ENCODE measurements at places on chromosomes 4 and X.

GRCh38 chr4:185381288-185382196 is 14.2 kb downstream of the LRP2BP start:
- no peak for DNase-seq

GRCh38 chr4:76765473-76766183 is 132.3 kb downstream of the SOWAHB start:
- DNase-seq: peak; percentile 51

DNA sequence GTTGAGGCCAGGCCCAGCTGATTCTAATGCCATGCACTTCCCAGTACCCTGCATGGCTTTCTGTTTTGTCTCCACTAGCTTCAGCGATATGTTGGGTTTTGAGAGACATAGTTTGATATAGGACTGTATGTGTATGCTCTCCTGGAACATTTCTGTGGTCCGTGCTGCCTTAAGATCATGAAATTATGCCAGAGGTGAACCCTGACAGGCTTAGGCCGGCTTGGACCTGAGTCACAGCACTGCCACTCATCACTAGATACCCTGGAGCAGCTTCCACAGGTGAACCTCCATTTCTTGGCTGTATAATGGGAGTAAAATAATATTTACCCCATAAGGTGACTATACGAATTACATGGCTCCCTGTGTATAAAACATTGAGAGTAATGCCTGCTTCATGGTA is 6.4 kb downstream of the SGMS2 start:
- DNase-seq: no peak

DNA sequence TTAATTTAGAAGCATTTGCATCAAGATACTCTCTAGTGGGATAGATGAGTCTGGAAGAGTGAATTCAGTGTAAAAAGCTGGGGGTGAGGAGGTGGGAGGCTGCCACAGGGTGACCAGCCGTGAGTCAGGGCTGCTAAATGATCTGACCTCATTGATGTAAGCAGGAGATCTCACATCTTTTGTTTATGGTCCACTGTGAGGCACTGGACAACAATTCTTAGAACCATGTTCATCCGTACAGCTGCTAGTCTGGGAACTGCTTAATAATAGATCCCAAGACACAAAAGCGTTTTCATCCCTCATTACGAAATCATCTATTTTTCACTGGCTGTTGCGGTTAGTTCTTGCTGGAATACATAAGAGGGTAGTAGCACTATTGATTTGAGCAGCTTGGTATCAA is 14.1 kb downstream of the KLF3 start:
- no peak for DNase-seq

DNA sequence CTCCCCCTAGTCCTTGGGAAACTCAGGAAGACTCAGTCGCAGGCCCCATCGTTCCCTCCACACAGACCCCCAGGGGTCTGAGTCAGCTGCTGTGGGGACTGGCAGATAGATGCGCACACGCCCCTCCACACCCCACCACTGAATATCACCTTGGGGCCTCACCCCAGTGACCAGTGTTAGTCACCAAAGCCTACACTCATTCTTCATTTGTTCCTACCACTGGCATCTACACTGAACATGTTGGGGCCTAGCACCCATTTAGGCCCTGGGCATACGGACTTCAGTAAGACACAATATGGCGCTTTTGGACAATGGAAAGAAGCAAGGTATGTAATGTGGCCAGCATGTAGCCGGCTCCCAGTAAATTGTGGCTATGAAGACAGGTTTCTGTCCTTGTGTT is 154.1 kb upstream of the PJA1 start:
- no peak for DNase-seq

Measured in umbilical cord (tissue), 2 donors.